Trophoblast cell (in vitro differentiated cells and primary cell): ENCODE measurements at places on chromosomes 1 and 21.

- DNase-seq = no peak
These were observed 5.9 kb upstream of the BRWD1 start for GRCh38 chr21:39319251-39319756.

DNA sequence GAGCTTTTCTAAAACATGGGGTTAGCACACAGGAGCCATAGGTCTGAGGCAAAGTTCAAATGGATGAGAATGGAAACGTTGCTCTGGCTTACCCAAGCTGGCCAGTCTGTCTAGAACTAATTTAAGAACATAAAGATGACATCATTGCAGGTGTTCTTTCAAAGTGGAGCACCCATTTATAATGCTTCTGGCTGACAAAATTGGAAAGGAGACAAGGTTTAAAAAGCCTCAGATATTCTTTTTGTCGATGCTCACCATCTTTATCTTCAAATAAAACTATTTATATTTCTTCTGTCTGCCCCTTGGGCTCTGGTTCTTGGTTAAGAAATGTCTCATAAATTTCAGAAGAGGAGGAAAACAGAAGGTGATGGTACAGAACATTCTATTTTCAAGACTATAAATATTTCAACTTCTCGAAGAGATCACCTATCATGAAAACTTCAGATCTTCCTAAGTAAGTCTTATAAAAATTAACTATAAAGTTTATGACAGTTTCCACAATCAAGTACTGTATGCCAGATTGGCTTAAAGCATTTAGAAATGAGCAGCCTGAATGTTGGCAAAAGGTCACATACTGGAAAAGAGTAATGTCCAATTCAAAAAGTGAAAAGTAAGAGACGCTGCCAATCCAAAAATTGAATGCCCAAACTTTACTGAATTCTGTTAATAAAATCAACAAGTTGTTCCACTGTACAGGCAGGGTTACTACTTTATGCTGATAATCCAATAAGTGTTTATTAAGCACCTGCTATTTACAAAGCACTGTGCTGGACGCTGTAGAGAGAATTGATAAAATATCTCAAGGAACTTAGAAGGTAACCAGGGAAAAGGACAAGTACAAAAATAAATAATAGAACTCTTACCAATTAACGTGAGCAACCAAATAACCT, 92.0 kb downstream of the ETS2 start:
- DNase-seq = no peak

- no peak for DNase-seq
These were observed 2.6 kb upstream of the TMEM82 start for GRCh38 chr1:15739745-15740144.

GRCh38 chr21:22083899-22084298, 1085.7 kb downstream of the NCAM2 start:
- no peak for DNase-seq

GRCh38 chr1:232227306-232227705, 402.6 kb downstream of the SIPA1L2 start:
- no peak for DNase-seq

DNA sequence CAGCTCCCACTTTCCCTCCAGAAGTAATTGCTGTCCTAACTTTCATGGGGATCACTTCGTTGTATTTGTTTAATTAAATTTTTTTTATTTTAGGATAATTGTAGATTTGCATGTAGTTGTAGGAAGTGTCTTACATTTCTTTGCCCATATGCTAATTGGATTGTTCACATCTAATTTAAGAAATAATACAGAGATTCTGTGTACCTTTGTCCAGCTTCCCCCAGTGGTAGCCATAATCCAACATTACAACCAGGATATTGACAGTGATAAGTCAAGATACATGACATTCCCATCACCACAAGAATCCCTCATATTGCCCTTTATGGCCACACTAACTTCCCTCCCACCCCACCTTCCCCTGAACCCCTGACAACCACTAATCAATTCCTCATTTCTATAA, 136.6 kb downstream of the PRDM2 start:
- no peak for DNase-seq

DNA sequence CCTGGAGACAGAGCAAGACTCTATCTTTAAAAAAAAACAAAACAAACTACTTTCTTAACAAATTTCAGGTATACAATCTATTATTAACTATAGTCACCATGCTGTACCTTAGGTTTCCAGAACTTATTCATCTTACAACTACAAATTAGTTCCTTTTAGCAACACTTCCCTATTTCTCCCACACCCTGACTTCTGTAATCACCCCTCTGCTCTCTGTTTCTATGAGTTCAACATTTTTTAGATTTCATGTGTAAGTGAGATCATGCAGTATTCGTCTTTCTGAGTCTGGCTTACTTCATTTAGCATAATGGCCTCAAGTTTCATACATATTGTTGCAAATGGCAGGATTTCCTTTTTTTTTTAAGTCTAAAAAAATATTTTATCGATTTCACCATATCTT, 77.9 kb upstream of the LPGAT1 start:
- no peak for DNase-seq

- DNase-seq = no peak
These were observed 63.2 kb downstream of the PRKAB2 start for GRCh38 chr1:147109041-147109440.

DNA sequence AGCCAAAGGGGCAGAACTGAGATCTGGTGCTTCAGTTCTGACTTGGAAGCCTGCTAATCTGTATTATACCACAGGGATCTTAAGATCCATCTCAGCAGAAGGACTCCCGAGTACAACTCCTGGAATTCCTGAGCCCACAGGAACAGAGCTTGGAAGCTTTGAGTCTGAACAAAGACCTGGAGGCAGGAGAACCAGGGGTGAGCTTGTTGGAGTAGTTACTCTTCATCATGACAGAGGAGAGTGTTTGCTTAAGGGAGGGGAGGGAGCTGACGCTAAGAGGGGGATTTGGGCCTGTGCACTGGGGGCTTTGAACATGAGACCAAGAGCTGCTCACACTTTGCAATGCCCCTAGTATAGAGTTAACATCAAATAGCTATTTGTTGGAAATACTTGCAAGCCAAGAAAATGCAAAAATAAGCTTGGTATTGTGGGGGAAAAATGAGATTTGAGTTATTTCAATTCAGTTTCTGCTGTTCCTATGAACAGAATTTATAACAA, 41.1 kb upstream of the TRABD2B start:
- no peak for DNase-seq

- peak; percentile 94 for DNase-seq
These were observed 16.4 kb downstream of the ARHGEF2 start for GRCh38 chr1:155961937-155962336.
